ENCODE measurements at places on chromosomes 16 and 17.

DNA sequence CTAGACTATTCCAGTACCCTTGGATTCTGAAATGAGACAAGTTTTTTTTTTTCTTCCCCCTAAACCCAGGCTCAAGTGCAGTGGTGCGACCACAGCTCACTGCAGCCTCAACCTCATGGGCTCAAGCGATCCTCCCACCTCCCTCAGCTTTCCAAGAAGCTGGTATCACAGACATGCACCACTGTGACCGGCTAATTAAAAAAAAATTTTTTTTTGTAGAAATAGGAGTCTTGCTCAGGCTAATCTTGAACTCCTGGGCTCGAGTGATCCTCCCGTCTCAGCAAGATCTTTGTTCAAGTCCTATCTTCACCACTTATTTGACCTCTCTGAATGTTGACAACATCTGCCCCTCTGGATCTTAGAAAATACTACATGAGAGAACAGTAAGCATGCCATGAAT is 26.6 kb upstream of the CORO6 start:
- no peak for DNase-seq

DNA sequence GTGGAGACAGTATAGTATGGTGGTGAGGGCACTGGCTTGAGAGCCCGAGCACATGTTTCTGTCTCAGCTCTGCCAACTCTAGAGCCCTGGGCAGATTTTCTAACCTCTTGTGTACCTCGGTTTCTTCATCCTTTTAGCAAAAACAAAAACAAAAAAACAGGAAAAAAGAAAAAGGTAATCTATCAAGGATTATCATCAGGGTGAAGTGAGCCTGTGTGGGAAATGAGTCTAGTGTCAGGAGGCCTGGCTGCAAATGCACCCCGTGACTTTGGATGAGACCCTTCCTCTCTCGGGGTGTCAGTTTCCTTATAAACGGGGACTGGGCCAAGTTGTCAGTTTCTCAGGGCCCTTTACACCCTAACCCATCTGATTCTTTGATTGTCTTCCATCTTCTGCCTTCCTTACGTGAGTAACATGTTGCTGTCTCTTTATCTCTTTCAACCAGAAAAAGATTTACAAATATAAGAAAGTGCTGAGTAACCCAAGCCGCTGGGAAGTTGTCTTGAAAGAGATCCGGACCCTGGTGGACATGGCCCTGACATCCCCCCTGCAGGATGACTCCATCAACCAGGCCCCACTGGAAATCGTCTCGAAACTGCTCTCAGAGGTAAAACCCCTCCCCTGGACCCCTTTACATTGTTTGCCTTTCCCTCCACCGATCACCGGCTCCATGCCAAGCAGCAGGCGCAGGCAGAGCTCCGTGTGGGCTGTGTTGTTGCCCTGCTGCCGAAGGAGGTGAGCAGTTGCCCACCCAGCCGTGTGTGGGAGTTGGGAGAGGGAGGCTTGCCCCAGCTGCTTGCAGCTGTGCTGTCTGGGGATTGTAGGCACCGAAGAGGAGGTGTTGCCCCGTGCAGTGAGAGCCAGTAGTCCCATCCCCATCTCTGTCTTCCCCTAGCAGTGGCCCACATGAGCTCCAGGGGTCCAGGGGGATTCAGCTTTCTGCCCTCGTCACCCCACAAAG is 127.1 kb upstream of the PLCG2 start:
- DNase-seq = no peak

DNA sequence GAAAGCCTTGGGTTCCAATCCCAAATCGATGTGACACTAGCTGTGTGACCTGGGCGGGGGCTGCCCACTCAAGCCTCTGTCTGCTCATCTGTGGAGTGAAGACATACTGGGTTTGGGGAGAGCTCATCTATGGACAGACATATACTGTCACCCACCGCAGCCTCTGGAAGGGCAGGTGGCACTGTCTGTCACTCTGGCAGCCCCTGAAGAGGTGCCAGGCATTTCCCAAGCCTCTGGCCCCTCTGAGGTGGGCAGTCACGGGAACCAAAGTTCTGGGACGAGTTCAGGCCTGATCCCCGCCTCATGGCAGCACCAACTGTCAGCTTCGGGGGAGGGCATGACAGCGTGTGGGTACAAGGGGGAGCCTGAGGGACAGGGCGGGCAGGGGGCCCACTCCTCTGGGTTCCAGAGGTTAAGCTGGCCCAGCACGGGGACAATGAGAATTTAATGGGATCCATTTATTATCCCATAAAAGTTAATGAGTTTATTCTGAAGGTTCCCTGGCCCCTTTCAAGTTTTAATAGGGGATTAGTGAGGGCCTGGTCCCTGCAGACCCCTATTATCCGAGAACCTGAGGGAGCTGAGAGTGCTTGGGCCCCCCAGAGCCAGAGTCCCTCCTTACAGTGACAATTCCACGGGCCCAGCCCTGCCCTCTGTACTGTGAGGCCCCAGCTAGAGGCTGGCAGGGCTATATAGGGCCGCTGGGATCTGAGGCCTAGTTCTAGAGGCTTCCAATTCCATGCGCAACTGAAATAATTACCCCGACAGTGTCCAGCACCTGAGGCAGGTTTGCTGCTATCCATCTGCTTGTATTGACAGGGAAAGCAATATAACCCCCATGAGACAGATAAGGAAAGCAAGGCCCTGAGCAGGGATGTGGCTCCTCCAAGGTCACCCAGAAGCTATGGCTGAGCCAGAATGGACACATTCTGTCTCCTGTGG is 18.8 kb downstream of the SEZ6 start:
- DNase-seq = no peak

DNA sequence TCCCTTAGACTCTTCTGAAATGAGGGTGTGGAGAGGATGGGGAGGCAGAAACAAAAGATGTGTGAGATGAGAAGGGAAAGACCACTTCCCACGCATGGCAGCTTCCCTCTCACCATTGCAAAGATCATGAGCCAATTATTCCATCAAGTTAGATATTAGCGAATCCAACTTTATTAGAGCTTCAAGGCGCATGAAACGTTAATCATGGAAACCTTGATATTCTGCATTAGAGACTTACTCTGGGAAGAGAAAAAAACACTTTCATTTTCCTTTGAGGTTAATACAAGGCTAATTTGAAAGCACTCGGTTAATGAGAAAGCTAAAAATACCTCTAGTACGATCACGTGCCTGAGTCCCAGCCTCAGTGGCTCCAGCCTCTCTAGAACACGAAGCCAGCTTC is 220.6 kb upstream of the RPL38 start:
- DNase-seq = no peak

- DNase-seq = no peak
Observed at GRCh38 chr17:83195330-83196023, 116.1 kb downstream of the METRNL start.

GRCh38 chr17:72764632-72765041 is 327.9 kb downstream of the SLC39A11 start:
- peak; percentile 5 for DNase-seq

All from fibroblast of skin of left biceps (primary cell).